ENCODE measurements at places on chromosomes 6 and 20.

DNA sequence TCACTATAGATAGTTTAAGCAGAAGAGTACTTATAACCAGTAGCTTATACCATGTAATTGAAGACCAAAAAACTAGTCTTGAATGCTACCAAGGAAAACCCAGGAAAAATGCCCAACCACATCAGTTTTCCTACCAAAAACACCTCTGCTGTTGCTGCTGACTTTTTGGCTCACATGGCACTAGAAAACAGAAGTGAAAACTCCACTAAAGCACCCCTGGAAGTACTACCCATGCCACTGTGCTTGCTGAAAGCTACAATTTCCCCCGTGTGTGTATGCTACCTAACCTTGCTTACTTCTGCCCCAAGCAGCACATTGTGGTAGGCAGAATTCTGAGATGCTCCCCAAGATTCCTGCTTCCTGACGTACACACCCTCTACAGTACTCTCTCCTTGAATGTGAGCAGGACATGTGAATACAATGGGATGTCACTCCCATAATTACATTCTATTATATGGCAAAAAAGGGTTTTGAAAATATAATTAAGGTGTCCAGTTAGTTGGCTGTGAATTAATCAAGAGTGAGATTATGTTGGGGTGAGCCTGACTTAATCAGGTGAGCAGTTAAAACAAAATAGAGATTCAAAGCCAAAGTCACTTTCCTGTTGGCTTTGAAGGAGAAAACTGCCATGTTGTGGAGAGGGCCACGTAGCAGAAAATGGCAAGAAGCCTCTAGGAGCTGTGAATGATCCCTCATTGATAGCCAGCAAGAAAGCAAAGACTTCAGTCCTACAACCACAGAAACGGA lies 209.8 kb upstream of the MARCKS start:
- DNase-seq: no peak

DNA sequence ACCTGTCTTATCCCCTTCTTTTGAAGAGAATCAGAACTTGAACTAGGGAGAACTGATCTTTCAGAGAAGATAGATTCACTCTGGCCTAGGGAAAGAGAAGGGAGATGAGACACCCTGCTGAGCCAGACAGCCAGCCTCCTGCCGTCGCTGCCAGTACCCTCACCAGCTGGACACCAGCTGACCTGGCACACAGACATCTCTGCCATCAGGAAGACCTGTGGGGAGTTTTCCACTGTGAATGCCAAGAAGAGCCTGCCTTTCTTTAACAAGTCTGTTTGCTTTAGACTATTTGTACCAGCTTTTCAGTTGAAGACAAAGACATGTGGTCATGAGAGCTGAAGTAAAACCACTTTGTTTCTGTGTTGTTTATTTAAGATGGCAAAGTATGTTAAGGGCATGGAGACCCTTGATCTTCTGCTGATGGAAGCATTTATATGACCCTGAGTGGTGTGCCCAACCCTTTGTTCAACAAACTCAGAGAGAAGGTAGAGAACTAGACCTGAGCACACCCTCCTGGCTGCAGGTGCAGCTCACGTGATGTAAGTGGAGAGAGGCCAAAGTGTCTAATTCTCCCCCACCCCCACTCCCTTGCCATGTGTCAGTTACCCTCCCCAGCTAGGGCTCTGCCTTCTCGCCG lies 82.3 kb upstream of the SLC24A3 start:
- DNase-seq: no peak

- DNase-seq: no peak
These were observed 212.7 kb downstream of the UST start for GRCh38 chr6:148959501-148959900.

- DNase-seq: no peak
These were observed 317.4 kb downstream of the SAMD5 start for GRCh38 chr6:147825848-147826247.
